ENCODE measurements at places on chromosomes 12 and 14.

DNA sequence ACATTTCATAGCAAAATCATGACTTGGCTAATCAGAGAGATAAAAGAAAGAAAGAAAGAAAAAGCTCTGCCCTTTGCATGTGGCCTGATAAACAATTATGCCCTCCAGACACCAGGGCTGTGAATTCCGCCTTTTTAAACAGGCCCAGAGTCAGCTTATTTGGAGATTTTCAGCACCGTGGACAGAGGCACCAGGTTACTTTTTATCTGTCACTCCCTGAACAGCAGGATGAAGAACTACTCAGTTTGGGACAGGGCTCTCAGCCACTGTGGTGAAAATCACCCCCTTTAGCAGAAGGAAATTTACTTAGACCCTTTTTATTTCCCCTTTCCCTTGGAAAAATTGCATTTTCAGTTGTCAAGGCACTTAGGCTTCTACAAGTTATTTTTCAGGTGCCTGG, 359.9 kb downstream of the NRXN3 start:
- DNase-seq: peak; percentile 46

- no peak for DNase-seq
Observed at GRCh38 chr14:86003998-86004397, 474.1 kb downstream of the FLRT2 start.

- DNase-seq: peak; percentile 8
Observed at GRCh38 chr12:11433664-11434063, 38.3 kb upstream of the PRB2 start.

DNA sequence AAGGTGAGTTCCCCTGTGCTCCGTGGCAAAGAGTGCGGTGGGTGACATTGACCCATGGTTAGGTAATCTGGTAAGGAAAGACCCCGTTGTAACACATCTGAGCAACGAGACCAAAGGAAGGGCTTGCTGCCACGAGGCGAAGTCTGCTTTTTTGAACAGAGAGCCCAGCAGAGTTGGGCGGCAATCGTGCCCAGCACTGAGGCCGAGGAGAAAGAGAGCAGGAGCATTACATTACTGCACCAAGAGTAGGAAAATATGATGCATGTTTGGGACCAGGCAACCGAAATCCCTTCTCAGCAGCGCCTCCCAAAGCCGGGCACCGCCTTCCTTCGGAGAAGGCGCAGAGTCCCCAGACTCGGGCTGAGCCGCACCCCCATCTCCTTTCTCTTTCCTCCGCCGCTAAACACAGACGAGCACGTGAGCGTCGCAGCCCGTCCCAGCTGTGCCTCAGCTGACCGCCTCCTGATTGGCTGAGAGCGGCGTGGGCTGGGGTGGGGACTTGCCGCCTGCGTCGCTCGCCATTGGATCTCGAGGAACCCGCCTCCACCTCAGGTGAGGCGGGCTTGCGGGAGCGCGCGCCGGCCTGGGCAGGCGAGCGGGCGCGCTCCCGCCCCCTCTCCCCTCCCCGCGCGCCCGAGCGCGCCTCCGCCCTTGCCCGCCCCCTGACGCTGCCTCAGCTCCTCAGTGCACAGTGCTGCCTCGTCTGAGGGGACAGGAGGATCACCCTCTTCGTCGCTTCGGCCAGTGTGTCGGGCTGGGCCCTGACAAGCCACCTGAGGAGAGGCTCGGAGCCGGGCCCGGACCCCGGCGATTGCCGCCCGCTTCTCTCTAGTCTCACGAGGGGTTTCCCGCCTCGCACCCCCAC, at the start of gene HIF1A:
Gene HIF1A, plus strand, starts transcription at position 684 of the 865 bp plus-strand sequence. CDS start 292 bp downstream, outside the sequence.
- peak; percentile 99 for DNase-seq

GRCh38 chr14:60346706-60347105, 97.7 kb downstream of the PPM1A start:
- DNase-seq: no peak

- no peak for DNase-seq
Observed at GRCh38 chr12:20596061-20596460, 99.1 kb upstream of the SLCO1C1 start.

DNA sequence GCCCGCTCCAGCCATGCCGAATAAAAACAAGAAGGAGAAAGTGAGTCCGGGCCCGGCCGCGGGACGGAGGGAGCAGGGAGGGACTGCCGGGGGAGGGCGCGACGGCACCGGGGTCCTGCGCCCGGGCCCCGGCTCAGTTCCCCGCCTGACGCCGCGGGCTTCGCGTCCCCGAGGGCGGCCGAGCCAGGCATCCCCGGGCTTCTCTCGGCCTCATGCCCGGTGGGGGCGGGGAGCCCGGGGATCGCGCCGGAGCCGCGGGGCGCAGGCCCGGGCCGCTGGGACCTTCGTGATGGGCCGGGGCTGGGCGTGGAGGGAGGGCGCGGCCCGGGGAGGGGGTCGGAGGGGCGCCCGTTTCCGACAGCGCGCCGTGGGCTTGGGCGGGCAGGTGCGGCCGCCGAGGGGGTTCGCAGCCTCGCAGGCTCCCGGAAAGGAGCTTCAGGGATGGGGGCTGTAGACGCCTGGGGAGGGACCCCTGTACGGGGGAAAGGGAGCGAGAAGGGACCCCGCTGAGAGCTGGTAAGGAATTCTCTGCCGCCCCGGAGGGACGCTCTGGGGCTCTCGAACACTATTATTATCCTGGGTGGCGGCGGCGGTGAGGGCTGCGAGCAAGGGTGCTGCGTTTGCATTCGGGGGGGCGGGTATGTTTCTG, 496 bp downstream of the PPP2R5C start:
- DNase-seq: peak; percentile 11

- DNase-seq: no peak
Observed at GRCh38 chr14:50999726-51000125, 55.4 kb upstream of the PYGL start.

GRCh38 chr12:74490390-74491064, 47.1 kb upstream of the ATXN7L3B start:
- DNase-seq: no peak

DNA sequence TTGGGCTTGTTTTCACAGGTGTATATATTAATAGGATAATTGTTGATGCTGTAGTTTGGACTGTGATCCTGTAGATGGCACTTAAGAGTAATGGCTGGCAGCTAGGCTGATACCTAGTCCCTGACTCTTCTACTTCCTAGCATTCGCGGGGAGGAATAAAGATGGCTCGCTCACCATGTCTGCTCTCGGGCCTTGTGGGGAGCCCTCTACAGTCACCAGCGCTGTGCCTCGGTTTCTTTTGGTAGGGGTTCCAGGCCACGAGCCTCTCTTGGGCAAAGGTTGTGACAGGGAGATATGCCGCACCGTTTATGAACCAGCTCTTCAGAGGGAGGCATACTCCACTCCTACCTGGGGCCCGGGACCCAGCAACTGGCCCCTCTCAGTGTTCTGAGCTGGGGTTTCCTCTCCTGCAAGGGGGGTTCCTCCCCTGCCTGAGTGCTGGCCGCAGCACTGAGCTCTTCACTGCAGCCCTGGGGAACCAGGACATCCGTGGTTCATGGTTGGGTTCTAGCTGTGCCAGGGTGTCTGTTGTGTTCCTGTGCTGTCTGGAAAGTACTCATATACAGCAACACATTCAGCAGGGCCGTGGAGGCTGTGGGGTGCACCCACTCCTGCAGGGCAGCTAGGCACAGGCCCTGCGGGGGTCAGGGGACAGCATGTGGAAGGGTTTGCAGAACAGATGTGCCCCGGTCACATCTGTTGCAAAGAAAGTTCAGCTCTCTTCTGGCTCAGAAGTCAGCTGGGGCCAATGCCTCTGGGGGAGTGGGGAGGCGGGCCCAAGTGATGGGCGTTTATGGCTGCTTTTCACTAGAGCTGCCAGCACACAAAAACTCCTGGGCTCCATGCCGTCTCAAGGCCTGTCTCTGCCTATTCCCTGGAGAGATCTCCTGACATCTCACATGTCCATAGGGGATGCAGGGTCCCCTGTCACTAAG, 147.9 kb downstream of the PPFIA2 start:
- peak; percentile 18 for DNase-seq

DNA sequence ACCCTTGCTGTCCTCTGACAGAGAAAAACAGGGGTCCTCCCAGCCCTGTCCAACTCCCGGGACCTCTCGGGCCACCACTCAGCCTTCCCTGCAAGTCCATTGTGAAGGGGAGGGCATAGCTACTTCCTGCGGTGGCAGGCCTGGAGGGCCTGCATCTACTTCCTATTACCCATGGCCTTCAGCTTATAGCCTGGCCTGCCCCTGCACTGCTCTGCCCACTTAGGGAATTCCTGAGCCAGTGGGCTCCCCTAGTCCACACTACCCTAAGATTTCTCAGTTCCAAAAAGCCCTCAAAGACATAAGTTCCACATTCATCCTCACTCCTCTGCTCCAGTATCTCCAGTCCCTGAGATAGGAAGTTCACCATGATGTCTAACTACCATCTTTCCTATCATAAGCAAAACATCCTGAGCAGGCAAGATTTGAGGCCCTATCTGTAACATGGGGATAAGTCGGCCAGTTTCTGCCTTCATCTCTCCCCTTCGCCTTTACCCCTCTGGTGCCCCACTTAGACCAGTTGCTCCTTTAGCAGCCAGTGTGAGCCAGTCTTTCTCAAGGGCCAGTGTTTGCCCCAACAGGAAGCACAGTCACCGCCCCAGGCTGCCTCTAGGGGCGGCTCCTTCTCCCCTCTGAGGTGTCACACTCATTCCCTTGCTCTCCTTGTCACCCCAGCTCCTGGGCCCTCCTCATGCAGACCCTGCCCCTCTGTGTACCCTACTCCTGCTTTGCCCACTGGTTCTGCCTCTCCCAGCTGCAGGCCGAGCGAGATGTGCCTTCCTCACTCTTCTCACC, 10.9 kb downstream of the HDAC7 start:
- no peak for DNase-seq

DNA sequence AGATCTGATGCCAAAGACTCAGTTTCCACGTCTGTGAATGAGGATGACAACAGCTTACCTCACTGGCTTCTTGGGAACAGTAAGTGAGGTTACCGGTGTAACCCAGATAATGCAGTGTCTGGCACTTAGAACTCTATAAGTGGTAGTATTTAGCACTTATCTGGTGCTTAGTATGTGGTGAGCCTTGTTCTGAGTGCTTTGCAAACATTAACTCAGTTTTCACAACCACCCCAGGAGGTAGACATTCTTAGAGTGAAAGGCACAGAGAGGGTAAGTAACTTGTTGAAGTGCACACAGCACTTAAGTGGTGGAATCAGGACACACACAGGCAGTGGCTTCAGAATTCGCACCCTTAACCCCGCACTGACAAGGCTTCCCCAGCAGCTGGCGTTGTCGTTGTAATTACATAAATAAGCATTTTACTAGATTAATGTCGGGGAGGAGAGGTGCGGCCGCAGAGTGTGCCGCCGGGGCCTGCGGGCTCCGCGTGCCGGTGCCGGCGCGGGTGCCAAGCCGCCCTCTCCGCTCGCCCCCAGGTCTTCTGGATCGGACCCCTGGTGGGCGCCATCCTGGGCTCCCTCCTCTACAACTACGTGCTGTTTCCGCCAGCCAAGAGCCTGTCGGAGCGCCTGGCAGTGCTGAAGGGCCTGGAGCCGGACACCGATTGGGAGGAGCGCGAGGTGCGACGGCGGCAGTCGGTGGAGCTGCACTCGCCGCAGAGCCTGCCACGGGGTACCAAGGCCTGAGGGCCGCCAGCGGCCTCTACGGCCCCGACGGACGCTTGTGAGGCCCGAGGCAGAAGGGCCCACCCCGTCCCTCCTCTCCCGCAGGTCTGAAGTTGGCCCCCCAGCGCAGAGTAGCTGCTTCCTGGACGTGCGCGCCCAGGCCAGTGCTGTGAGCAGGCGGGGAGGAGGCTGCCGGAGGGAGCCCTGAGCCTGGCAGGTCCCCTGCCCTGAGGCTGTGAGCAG, 4.6 kb downstream of the AQP2 start:
- no peak for DNase-seq

GRCh38 chr12:105522166-105522825, 191.8 kb downstream of the C12orf75 start:
- DNase-seq: no peak

- DNase-seq: no peak
Observed at GRCh38 chr12:67148265-67148664, 120.9 kb upstream of the CAND1 start.

DNA sequence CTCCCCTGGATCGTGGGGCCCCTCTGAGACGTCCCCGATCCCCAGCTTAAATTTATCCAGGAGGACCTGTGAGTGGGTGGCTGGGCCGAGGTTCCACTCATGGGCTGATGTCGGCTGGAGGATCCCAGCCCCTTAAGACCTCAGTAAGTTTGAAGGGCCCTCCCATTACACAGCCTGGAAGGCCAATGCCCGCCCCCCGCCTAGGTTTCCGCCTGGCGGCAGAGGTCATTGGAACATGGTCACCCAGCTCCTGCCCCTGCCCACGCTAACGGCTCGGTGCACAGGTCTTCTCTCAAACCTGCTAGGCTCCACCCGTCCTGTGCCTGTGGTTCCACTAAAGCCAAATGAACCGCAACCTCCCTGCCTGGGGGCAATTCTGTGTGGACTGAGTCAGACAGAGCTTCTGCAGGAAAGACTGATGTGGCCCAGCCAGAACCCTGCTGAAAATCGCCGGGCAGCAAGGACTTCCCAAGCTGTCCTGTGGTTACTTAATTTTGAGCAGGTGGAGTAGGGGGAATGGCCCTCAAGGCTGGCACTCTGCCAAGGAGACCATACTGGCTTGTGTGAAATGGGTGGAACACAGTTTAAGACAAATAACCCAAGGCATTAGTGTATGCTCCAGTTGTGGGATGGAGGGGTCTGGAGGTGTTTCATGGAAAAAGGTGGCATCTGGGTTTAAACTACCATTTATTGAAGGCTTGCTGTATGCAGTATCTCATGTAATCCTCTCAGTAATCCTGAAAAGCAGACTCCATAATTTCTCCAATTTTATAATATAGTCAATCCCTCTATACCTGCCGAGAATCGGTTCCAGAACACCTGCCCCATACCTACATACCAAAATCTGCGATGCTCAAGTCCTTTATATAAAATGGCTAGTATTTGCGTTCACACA, 903 bp upstream of the NT5DC3 start:
- no peak for DNase-seq

DNA sequence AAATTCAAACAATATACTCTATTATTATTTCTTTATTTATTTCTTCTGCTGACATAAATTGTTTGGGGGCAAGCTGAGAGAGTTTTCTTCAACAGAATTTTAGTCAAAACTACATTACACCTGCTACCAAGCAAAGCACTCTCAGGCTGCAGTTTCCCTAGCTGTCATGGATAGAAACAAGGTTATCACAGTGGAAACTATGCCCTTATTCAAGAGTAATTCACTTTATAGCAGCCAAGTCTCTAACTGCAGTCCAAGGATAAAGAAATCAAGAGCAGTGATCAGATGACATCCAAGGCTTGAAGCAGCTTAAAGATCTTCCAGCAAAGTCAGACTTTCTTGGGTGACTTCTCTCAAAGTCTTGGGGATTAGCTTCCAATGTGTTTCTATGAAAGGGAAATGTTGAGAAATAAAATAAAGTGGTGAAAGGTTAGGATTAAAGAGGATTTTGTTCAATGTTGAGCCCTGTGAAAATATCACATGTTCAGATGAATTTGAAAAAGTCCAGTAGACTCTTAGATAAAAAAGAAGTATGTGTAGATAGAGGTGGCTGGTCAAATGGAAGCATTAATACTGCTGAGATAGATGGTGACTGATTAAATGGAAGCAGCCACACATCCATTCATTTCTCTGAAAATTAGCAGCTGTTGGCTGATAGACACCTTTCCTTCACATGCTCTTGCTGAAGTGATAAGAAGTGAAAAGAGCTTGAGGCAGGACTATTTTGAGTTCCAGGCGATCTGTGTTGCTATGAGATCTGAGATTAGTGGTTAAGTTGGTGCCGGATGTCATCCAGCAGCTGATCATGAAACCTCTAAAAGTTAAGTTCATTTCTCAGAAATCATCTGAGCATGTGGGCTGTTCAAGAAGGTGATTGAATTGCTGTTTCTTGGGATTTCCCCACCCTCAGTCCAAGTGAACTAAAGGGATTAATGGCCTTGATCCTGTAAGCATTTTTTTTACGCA, 257.8 kb upstream of the BTG1 start:
- no peak for DNase-seq

Measured in A673 (cell line).